ENCODE measurements at places on chromosomes 1 and 21.

DNA sequence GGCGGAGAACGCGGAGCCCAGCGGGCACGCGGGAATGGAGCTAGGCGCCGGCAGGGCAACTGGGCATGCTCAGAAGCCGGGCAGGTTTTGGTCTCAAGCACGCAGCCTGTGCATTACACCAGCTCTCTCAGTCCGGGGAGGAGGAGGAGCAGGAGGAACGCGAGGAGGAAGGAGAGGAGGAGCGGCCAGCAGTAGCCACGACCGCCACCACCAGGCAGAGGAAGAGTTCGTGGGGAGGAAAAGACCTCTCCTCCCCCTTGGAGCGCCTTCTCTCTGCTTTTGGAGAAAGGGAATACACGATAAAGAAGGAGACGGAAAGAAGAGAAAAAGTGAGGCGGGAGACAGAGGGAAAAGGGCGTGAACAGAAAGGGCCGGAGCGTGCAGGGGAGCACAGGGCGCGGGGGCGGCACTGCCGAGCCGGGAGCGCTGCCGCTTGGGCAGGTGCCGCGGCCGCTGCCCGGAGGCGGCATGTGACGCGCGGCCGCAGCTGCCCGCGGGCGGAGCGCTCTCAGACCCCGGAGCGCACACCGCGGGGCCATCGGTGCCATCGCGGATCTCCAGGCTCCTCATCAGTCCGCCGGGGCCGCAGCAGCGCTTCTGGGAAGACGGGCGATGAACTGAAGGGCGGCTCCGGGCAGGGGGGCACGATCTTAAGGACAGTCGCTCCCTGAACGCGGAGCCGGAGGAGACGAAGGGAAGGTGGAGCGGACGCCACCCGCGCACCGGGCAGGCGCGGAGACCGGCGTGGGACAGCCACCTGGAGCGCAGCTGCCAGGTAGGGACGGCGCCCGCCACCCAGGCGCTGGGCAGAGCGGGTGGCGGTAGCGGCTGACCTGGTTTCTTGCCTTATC is at the start of gene CHRM3:
CHRM3 (plus strand) TSS at position 116 of the 851 bp plus-strand sequence. CDS start 520,884 bp downstream, outside the sequence.
- DNase-seq: no peak

- no peak for DNase-seq
Observed at GRCh38 chr1:147252540-147252939, 10.1 kb downstream of the CHD1L start.

DNA sequence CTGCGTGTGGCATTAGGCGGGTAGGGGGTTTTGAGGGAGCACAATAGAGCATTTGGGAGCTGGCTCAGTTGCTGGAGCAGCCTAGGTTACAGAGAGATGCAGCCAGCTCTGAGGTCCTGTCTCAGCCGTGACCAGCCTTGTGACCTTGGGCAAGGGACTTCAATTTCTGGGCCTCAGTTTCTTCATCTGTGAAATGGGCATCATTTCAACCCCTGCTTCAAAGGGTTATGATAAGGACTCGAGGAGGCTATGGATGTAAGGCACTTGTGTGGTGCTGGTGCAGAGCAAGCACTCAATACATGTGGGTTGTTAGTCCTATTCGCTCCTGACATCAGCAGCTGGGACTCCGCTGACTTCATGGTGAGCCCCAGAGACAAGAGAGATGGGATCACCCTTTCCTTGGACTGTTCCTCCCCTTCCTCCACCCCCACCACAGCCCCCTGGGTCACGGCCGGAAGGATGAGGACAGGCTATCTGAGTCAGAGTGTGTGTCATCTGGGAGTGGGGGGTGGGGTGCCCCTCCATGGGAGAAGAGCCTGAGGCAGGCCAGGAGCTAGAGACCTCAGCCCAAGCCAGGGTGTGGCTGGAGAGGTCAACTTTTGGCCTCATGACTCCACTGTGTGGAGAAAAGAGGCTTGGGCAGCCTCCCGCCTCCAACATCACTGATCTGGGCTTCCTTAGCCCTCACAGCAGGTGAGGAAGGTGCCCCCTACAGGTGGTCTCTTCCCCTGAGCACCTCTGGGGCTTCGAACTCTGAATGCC is 71.4 kb upstream of the ZBTB40 start:
- no peak for DNase-seq

DNA sequence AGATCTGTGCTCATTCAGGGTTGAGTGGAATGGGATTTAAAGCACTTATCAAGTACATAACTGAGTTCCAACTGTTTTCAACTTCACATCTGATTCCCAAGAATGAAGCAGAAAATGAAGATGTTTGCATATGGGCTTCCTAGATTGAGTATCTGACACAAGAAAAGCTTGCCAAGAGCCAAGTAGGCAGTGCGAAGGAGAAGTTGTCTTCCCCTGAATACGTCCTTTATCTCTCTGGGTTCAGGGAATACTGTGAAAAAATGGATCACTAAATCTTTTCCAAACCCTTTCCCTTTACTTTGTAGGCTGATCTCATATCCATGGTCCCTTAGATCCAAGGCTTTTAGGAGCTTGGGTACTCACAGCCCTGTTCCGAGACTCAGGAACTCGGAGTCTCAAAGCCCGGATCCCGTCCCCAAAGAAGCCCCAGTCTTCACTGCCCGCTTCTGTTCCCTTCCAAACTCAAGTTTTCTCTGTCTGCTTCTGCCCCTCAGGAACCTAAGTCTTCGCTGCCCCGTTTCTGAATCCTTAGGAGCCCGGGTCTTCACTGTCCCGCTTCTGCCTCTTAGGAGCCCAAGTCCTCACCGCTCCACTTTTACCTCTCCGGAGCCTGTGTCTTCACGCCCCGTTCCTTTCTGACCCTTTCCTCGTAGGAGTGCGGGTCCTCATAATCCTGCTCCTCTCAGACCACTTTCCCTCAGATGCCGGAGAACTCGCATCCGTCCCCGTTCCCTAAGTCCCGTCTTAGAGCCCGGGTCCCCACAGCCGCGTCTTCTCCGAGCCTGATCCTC is 616 bp downstream of the TAF12 start:
- no peak for DNase-seq

DNA sequence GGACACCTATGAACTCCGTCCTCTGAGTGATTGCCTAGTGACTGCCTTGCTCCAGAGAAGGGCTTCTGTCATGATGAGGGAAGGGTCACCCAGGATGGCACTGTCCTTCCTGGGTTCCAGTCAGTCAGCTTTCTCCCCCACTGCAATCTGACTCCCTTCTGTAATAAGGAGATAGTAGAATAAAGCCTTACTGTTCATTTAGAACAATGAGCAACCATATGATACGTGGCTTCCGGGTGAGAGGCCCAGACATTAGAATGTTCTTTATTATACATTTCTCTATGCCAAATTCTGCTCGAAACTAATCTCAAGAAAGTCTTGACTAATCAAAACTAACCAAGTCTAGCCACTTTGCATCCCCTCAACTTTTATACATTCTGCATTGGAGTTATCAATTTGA is 8.5 kb upstream of the MTMR11 start:
- DNase-seq: no peak

DNA sequence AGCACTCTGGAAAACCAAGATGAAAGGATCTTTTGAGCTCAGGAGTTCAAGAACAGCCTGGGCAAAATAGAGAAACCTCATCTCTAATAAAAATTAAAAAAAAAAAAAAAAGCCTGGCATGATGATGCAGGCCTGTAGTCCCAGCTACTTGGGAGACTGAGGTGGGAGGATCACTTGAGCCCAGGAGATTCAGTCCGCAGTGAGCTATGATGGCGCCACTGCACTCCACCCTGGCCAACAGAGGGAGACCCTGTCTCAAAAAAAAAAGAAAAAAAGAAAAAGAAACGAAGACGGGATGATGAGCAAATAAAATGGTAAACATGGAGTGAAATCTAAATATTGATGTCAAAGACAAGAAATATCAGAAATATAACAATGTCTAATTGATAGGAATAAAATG is 31.6 kb downstream of the ATP2B4 start:
- DNase-seq: no peak
